ENCODE measurements at places on chromosomes 12 and 14. TPM values are rescaled to one million over a fixed set of nuclear protein-coding genes. Genes with fewer than 3 reads are reported as not detected.
A peak's percentile ranks its signal among the peaks of the same experiment; 100 is the strongest.

- DNase-seq: no peak
Measured at GRCh38 chr12:23942841-23943240, 6.6 kb downstream of the SOX5 start.

DNA sequence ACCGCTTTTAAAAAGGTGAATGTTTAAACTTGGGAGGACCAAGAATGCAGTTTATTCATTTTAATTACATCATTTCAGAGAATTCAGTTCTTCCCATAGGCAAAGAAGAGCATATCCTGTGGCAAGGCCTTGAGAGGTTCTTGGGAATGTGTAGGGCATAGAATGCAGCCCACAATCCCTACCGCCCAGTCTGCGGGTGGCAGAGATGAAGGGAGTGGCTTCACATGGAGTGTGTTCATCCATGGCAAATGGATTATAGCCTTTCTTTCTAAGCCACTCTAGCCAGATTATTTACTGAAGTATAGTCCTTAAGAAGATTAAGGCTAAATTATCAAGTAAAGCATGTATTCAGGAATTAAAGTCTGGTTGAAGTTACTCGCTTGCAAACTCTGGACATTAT is 97.4 kb downstream of the TSPAN8 start:
- no peak for DNase-seq

DNA sequence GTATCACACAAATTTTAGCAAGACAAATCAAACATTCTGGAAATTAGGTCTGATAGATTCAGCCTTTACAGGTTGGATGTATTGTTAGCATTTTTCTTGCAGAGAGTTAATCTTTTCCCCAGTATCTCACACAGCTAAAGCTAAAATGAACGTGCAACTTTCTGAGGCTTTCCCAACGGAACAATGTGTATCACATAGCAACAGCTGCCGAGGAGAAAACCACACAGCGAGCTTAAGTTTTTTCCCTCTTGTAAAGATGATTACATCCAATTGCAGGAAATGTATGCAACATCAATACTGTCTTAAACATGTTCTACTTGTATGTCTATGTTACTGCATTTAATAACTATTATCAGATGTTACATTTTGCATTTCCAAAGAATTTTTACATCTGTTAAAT is 182.2 kb downstream of the CCDC59 start:
- no peak for DNase-seq

DNA sequence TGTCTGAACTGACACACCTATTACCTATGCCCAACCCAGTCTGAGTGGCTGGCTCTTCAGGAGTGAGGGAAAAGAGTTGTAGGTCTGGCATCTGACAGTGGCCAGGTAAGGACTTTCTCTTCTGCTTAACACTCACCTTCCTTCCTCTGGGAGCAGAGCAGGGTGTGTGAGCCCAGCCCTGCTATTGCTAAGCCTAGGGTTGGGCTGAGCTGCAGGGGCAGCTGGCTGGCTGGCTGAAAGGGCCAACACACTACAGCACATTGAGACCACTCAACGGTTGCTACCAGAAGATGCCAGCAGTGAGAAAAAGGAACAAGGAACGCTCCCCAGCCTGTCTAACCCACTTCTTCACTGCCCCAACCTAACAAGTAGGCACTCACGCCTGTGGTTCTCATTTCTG is 201.2 kb downstream of the DPF3 start:
- DNase-seq: peak; percentile 18

DNA sequence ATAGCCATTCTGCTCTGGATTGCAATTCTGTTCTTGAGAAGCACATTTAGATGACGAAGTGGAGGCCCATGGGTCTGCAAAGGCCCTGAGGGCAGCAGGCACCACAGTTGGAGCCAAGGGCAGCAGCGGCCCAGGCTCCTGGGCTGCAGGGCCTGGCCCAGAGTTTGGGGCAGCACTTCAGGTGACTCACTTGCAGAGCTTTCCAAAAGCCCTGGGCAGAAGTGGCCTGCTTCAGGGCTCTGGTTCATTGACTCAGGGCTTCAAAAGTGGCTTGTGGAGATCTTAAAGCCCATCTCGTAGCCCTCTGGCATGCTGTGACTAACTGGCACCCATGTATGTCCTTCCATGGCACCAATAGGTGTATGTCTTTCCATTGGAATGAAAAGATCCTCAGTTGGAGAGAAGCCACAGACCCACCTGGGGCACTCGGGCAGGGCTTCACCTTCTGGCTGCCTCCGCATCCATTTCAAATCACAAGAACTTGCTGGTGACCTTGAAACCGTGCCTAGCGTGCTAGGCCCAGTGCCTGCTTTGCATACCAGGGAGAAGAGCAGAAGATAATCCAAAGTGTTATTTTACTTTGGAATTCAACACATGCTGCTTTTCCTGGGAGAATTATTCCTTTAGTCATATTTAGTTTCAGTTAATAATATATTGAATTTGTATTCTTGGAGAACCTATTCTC is 106.7 kb downstream of the PRMT8 start:
- no peak for DNase-seq

GRCh38 chr14:53963320-53964227 is 6.9 kb upstream of the BMP4 start:
- peak; percentile 51 for DNase-seq

DNA sequence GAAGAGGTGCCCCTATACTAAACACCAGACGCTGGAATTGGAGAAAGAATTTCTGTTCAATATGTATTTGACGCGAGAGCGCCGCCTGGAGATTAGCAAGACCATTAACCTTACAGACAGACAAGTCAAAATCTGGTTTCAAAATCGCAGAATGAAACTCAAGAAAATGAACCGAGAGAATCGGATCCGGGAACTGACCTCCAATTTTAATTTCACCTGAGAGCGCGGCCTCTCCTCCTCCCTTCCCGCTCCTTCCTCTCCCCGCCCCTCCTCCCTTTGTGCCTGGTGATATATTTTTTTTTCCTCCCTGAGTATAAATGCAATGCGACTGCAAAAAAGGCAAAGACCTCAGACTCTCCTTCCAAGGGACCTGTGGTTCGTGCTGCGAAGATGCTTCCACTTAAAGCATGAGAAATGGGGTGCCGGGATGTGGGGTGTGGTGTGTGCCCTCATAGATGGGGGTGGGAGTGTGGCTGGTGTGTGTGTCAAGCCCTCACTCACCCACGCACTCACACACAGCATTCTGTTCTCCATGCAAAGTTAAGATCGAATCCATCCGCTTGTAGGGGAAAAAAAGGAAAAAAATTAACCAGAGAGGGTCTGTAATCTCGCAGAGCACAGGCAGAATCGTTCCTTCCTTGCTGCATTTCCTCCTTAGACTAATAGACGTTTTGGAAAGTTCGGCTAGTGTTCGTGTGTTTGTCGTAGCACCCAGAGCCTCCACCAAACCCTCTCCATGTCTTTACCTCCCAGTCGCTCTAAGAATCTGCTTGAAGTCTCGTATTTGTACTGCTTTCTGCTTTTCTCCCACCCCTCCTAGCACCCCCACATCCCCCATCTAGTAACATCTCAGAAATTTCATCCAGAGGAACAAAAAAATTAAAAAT is 4.5 kb downstream of the HOXC10 start:
- no peak for DNase-seq

DNA sequence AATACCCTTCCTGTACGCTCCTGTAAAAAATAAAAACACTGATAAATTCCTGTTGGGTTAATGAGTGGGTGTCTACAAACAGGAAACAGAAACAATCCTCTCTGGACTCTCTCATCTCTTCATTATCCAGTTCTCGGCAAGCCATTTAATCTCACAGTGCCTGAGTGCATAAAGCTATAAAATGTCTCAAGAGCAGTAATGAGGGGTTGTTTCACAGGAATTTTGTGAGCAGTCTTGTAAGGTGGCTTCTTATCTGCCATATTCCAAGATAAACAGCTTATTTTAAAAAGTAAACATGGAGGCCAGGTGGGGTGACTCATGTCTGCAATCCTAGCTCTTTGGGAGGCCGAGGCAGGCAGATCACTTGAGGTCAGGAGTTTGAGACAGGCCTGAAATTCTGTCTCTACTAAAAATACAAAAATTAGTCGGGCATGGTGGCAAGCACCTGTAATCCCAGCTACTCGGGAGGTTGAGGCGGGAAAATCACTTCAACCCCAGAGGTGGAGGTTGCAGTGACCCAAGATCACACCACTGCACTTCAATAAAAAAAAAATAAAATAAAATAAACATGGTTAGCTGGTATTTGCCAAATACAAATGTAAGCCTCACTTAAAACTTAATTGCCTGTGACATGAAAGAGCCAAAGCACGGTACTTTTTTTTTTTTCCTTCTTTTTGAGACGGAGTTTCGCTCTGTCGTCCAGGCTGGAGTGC is 54.0 kb downstream of the CLIP1 start:
- no peak for DNase-seq

GRCh38 chr14:99887407-99887806 is 94.2 kb downstream of the EML1 start:
- DNase-seq: no peak

GRCh38 chr14:88554457-88555286 is at the start of gene PTPN21:
PTPN21 (minus strand) TSS chr14:88555007; CDS start chr14:88550417, 4,590 bp downstream.
- DNase-seq: peak; percentile 66

GRCh38 chr12:124964836-124965462 is 24.0 kb downstream of the DHX37 start:
- DNase-seq: no peak

GRCh38 chr12:94126067-94126466 is 22.3 kb upstream of the PLXNC1 start:
- no peak for DNase-seq

- no peak for DNase-seq
Measured at GRCh38 chr14:50801706-50802105, 29.3 kb downstream of the NIN start.

- DNase-seq: no peak
Measured at GRCh38 chr14:21042918-21043317, 756 bp downstream of the RNASE7 start.

- no peak for DNase-seq
Measured at GRCh38 chr12:92218394-92219077, 72.9 kb upstream of the BTG1 start.

- DNase-seq: no peak
Measured at GRCh38 chr12:123914726-123915333, 57.8 kb downstream of the CCDC92 start.

- no peak for DNase-seq
Measured at GRCh38 chr12:14199455-14200198, 165.9 kb upstream of the ATF7IP start.

DNA sequence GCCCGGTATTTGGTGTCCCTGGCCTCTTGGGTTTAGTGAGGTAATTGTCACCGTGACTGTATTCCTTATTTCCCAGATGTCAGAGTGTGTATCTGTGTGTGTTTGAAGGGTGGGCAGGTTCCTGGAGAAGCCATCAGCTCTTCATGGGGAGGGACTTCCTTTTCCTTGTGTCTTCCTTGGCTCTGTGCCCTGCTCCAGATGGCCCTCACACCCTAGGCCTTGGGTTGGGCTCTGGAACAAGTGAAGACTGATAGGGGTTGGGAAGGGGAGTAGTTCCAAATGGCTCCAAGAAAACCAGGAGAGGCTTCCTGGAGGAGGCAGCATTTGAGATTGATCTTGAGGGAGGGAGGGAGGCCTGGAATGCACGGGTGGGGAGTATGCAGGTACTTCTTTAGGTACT is 43.8 kb upstream of the PRIMA1 start:
- DNase-seq: no peak

- no peak for DNase-seq
Measured at GRCh38 chr12:109554761-109555160, 18.5 kb downstream of the MMAB start.

DNA sequence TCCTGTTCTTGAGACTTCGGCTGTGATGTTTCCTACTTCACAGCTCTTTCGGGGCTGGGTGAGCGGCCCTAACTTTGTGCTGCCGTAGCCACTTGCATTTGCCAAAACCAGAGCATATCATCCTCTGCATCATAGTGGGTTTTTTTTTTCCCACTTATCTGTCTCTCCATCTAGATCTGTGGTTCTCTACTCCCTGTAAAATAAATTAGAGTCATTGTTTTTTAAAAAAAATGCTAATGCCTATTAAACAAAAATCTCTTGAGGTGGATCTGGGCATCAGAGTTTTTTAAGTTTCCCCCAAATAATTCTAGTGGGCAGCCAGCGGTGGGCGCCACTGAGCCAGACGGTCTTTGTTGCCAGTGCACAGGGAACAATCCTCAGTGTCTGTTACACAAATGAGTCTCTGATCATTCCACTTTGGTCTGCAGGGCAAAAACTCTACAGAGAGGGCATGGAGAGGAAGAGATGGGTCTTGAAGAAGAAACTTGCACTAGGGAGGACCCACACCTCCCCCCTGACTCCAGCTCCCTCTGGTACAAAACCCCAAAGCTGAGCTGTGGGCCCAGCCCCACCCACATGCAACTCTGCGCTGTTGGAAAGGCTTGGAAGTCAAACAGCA is 62.4 kb upstream of the BCL2L14 start:
- no peak for DNase-seq

GRCh38 chr12:57240926-57241401 is 10.0 kb downstream of the STAC3 start:
- DNase-seq: no peak

GRCh38 chr14:21405097-21405496 is 21.3 kb upstream of the SUPT16H start:
- no peak for DNase-seq

DNA sequence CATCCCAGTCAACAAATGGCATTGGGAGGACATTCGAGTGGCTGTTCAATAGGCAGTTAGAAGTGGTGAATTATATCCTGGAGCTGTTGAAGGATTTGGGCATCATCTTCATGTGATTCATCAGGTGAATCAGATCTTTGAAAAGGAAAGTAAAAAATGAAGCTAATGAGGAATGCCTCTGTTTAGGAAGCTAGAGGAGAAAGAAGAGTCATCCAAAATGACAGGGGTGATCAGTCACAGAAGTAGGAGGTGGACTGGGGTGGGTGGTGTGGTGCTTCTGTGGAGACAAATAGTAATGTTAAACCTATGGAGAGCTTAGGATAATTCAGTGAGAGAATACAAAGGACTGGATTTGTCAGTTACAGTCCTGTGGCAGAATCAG is 32.7 kb downstream of the DIP2B start:
- DNase-seq: no peak

- DNase-seq: no peak
Measured at GRCh38 chr14:95518045-95518751, 1.7 kb upstream of the SYNE3 start.

GRCh38 chr12:125619723-125620122 is 554.5 kb downstream of the AACS start:
- DNase-seq: no peak

GRCh38 chr12:67056329-67056728 is 212.8 kb upstream of the CAND1 start:
- no peak for DNase-seq

GRCh38 chr14:94373708-94374107 is 14.7 kb downstream of the SERPINA1 start:
- DNase-seq: no peak

GRCh38 chr14:105085766-105086165 is 20.5 kb upstream of the GPR132 start:
- no peak for DNase-seq

The PCNX4 gene
- 85.2 TPM for total RNA-seq

The RPL10L gene
- not detected for total RNA-seq

The MIP gene
- total RNA-seq: not detected

The SSTR1 gene
- total RNA-seq: 4.0 TPM

The PROX2 gene
- total RNA-seq: not detected

The CISTR gene
- total RNA-seq: not detected

The GPR162 gene
- total RNA-seq: 5.5 TPM

The C14orf93 gene
- total RNA-seq: 14.4 TPM

All from progenitor cell of endocrine pancreas (in vitro differentiated cells).